Activated naive CD4-positive, alpha-beta T cell treated with Interleukin-2 at 50 U/mL for 16 hours (primary cell): ENCODE measurements at places on chromosomes 1 and 21.
A peak's percentile ranks its signal among the peaks of the same experiment; 100 is the strongest.

DNA sequence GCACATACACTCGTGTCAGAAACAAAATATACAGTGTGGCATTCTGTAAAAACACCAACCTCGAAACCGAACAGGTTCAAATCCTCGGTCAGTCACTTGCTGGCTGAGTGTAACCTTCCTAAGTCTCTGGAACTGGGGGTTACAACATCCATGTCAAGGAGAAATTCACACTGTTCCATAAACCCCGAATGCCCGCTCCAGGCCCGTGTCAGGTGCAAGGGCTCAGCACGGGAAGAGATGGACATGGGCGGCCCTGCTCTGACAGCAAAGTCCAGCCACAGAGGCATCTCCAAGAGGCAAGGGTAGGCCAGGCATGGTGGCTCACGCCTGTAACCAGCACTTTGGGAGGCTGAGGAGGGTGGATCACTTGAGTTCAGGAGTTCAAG lies 79.5 kb downstream of the SLC66A1 start:
- no peak for DNase-seq

DNA sequence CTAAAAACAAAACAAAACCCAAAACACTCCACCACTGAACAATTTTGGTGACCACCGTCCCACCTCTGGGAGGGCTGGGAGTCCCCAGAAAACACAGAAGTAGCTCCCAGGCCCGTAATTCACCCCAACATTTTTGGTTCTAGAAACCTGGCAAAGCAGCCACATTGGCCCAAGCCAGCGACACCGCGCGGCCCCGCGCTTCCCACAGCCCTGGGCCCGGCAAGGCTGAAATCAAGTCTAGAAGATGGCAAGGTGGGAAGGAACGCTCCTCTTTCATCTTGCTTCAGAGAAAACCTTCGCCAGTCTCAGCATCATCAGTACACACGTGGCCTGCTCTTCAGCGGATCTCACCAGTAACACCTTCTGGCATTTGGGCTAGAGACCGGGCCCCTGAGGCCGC lies 35.9 kb upstream of the NID1 start:
- DNase-seq, result no peak

- no peak for DNase-seq
Measured at GRCh38 chr1:59156526-59157199, 140.2 kb upstream of the FGGY start.

DNA sequence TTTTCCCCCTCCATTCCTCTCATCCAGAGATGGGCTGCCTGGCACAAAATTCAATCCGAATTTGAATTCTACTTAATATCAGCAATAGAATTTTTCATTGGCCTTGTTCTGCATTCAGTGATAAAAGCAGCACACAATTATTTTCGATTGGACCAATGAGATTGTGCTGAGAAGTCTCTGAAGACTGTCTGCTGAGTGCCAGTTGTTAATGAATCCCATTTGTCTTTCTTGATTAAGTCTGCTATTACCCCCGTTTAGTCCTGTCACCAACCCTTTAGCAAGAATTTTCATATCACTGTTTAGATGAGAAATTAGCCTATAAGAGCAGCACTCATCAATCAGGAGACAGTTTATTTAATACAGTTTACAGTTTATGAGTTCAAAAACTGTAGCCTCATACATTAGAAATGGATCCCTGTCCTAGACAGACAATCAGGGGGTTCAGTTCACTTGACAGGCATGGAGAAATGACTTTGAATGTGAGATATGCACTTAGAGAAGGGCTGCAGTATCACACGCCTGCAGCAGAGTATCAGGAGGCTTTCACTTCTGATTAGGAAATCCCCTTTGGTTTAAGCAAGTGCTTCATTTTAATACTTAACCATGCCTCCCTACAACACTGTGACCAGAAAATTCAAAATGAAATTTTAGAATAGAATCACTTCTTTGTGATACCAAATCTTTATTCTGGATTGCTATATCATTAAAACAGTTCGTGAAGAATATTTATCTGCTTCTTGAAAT lies 304.7 kb upstream of the PTBP2 start:
- DNase-seq, result no peak

- no peak for DNase-seq
Measured at GRCh38 chr1:162703708-162704107, 71.4 kb downstream of the DDR2 start.

DNA sequence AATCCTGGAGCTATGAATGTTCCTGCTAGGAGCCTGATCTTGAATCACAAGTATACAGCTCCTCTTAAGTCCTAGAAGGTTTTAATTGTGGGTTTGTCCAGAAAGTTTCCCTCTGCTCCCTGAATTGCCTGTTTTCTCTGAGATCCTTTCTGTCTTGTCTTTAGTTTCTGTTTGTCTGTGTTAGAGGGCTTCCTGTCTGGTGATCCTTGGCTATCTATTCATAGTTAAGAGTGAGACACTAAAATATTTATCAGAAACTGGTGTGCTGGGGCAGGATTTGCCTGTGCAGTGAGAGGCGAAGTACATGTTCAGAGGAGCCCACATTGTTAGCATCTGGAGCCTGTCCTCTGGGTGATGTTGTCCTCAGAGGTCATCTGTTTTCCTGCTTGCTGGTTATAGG lies 45.4 kb downstream of the ETS2 start:
- DNase-seq, result no peak

DNA sequence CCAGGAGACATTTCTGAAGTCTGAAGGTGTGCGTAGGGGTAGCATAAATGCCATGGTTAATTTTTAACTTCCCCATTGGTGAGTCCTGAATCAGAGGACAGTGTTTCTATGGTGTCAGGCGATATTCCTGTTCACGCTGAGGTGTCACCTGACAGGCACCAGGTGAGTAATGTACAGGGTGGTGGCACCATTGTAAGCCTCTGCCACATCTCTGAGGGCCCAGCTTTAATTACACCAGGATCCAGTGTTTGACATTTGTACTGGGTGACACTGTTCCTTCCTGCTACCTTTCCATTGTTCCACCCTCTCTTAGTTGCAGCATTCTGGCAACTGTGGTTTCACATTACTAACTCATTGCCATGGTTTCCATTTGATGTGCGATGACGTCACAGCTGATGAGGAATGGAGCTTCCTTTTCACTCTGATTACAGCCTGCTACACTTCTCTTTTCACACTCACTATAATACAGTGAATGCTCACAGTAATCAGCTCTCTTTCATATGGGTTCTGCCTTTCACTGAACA lies 40.6 kb upstream of the MARK1 start:
- no peak for DNase-seq

GRCh38 chr1:165119086-165119485 lies 237.4 kb downstream of the LMX1A start:
- no peak for DNase-seq

DNA sequence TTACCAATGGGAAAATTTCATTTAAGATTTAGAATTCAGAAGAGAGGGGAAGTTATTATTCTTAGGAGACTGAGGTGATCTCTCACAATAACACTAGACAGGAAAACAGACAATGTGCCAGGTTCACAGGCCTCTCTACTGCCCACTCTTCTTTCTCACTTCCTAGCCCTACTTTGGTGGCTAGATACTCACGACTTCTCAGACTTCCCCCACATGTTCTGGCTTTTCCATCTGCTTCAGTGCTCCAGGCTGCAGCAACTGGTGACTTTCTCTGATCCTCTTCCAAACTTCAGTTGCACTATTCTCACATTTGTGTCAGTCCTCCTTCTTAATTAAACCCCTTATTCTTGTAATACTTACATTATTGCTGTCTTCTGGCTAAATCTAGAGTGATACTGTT lies 208.7 kb upstream of the KCTD3 start:
- DNase-seq, result no peak

DNA sequence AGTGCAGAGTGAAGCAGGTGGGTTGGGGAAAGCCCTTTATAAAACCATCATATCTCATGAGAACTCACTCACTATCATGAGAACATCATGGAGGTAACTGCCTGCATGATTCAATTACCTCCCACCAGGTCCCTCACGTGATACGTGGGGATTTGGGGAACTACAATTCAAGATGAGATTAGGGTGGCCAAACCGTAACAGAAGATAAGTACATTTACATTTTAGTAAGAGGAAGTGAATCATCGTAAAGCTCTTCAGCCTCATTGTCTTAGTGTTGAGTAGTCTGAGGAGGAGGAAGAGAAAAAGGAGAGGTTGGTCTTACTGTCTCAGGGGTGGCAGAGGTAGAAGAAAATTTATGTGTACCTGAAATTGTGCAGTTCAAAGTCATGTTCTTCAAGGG lies 1053.4 kb upstream of the ADGRL4 start:
- no peak for DNase-seq

GRCh38 chr1:114093624-114094362 lies 59.9 kb downstream of the SYT6 start:
- no peak for DNase-seq

- DNase-seq, result no peak
Measured at GRCh38 chr1:234477386-234478151, 1.4 kb downstream of the TARBP1 start.

DNA sequence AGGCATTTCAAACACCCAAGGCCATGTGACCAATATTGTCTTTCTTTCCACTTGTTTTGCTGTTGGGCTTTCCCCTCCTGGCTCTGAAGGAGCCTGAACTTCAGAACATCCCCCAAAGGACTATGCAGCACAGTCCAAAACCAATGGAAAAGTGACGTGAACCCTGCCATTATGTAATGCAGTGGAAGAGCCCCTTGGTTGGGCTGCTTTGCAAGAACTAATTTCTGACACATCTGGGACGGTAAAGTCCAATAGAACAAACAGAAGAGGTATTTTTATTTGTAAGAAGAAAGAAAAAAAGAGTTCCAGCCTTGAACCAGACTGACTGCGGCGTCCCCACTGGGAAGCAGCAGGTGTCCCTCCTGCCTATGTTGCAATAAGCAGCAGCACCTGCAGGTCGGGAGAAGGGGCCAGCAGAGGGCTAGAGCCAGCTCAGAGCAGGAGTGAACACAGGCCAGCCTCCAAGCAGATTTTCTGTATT lies 116.7 kb downstream of the CDC7 start:
- DNase-seq, result no peak

DNA sequence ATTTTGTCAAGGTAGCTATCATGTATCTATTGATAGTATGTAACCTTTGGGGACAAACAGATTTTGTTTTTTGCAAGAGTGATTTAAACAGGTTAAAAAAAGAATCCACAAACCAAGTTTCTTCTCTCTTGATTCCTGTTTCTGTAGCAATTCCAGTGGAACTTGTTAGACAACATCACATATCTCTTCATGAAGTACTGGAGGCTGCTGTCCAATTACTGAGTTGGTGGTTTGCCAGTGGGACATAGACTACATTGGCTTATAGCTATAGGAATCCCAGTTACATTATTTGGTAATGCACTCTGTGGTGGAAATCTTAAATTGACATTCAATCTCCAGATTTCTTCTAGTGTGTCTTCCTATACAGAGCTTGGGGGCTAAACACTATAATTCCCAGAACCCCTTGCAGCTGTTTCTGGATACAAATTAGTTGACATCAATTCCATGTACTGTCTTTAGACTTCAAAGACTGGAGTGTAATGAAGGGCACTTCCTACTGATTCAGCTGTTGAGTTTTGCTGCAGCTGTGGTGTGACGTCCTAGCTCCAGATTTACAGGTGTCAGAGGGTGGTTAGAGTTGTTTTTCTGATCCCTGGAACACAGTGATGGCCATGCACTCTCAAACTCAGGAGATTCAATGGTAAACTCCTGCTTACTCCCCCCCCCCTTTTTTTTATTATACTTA lies 29.4 kb upstream of the GCLM start:
- no peak for DNase-seq

DNA sequence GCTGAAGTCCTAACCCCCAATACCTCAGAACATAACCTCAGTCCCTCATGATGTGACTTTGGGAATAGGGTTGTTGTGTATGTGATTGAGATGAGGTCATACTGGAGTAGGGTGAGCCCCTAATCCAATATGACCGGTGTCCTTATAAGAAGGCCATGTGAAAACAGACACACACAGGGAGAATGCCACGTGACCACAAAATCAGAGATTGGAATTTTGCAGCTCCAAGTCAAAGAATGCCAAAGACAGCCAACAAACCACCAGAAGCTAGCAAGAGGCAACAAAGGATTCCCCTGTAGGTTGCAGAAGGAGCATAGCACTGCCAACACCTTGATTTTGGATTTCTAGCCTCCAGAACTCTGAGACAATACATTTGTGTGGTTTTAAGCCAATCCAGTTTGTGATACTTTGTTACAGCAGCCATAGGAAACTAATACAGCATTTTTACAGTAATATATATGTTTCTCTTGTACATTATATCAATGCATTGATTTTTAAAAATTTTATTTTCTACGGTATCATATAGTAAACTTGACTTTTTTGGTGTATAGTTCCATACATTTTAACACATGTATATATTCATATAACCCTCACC lies 5.4 kb downstream of the ZSWIM5 start:
- no peak for DNase-seq

DNA sequence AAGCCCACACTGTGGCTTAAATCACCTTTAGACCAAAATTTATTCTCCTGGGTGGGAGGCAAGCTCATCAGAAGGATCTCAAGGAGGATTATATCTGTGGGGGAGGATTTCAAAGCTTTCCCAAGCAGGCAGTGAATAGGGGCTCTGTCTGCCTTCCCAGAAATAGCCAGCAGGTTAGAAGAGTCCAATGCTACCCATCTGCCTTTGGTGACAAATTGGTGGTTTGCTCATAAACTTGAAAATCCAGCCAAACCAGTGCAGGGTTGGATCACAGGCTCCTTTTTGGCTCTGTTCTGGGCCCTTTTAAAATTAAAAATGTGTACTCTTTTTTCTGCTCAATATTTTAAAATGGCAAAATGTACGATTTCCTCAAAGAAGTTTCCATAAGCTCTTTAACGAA lies 118.9 kb upstream of the ZC3H11B start:
- DNase-seq, result no peak

DNA sequence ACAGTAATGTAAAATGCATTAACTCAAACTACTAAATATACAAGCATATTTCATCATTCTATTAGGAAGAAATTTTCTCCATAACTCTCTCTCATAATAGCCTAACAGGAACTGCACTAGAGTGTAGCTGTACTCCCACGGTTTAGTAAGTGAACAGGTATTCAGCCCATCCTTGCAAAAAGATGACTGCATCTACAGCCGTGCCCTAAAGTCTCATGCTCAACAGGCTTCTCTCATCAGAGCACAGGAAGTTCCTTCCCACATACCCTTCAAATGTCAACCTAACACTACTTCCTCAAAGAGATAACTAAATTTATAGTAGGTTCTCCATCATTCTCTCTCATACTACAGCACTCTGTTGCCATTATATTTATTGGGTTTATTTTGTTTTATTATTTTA lies 251.6 kb downstream of the AKT3 start:
- DNase-seq, result peak; percentile 19

DNA sequence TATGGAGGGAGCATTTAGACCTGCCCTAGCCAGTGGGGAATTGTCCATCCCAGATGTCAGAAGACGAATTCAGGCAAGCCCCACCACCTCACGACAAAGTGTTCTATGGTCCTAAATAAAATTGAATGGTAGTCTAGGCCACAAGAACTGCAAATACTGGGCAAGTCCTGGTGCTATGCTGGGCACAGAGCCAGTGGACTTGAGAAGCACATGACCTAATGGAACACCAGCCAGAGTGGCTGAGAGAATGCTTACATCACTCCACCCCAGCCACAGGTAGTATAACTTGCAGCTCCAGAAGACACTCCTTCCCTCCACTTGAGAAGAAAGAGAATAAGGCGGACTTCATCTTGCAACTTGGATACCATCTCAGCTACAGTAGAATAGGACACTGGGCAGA lies 567.3 kb upstream of the CXADR start:
- DNase-seq, result no peak
